ENCODE measurements at places on chromosomes 2 and 18. TPM values are rescaled to one million over a fixed set of nuclear protein-coding genes. Genes with fewer than 3 reads are reported as not detected.

DNA sequence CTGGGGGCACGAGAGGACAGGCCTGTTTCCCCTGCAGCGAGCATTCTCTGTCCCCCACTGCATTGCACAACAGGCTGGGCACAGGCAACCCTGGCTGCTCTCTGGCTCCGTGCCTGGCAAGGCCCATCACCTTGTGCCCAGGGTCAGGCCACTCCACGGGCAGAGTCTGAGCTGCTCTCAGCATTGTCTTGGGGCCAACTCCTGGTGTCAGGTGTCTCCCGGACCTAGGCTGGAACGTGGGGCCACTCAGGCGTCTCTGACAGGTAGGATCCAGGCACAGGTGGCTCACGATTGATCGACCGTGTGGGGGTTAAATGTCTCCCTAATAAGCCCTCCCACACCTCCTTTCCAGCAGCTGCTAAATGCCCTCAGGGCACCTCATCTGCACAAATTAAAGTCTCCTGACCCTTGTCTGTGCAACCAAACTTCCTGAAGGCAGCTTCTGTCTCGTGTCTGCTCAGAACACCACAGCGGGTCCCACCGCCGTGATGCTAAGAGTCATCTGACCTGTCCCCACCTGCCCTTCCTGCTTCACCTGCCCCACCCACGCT lies 66.6 kb upstream of the GPC1 start:
- DNase-seq, result no peak

Gene LYG1
- total RNA-seq, result 0.66 TPM

Gene ANKRD30BL
- total RNA-seq, result not detected

Gene DSG2
- 1.1 TPM for total RNA-seq

Gene TSN
- total RNA-seq, result 44.0 TPM

- no peak for DNase-seq
Measured at GRCh38 chr2:196504788-196505187, 134.7 kb upstream of the CCDC150 start.

Measured in activated CD4-positive, alpha-beta T cell treated with anti-CD3 and anti-CD28 coated beads for 36 hours (primary cell).